ENCODE measurements at places on chromosomes 4 and X. TPM values are rescaled to one million over a fixed set of nuclear protein-coding genes. Genes with fewer than 3 reads are reported as not detected.
A peak's percentile ranks its signal among the peaks of the same experiment; 100 is the strongest.

Gene APBB2
- 47.9 TPM for polyA plus RNA-seq

Gene COL25A1
- polyA plus RNA-seq = 0.05 TPM

Gene KDR
- polyA plus RNA-seq = not detected

- no peak for DNase-seq
These were observed 1735.1 kb downstream of the PCDH7 start for GRCh38 chr4:32455231-32455630.

GRCh38 chr4:85406185-85406584 lies 68.8 kb upstream of the ARHGAP24 start:
- DNase-seq = no peak

- DNase-seq = no peak
These were observed 25.0 kb downstream of the FLNA start for GRCh38 chrX:154349359-154349935.

DNA sequence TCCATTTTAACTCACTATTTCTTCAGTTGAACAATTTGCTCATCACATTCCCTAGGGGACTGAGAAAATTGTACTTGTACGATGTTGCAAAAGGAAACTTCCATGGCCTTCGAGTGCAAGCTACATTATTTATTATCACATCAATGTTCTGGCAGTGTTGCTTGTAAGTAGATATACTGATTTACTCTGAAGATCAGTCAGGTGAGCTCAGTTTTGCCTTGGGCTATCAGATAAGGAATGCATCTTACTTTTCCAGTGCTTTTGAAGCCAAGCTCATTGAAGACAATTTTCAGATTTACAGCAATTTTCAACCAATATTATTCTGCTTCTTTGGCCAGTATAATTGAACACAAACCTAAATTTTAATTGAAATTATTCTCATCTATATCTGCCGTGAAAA lies 1296.9 kb downstream of the RAPGEF2 start:
- no peak for DNase-seq

GRCh38 chr4:106588891-106589290 lies 220.3 kb upstream of the GIMD1 start:
- no peak for DNase-seq

DNA sequence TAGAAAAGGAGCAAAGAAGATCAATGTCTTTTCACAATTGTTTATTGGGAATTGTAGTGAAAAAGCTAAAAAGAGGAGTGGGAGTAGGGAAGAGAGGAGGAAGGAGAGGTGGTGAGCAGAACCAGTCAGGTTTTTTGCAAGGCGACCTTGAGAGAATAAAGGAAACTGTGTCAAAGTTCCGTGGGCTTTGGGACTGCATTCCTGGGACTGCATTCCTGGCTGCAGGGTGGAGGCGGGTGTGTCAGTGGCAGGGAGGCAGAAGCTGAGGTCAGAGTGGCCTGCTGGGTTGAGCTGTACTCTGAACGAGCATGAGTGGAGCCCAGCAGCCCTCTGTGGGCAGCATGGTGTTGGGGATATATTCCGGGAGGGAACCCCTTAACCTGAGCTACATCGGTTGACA lies 66.8 kb upstream of the UCP1 start:
- no peak for DNase-seq

- no peak for DNase-seq
These were observed 31.6 kb downstream of the TKTL1 start for GRCh38 chrX:154327038-154327820.

DNA sequence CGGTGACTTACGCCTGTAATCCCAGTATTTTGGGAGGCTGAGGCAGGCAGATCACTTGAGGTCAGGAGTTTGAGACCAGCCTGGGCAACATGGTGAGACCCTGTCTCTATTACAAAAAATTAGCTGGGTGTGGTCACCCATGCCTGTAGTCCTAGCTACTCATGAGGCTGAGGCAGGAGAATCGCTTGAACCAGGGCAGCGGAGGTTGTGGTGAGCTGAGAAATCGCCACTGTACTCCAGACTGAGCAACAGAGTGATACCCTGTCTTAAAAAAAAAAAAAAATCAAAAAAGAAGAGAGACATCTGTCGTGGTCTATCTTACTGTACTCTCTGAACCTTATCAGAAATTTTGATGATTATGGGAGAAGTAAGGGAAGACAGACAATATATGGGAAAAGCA lies 144.3 kb downstream of the CAMK2D start:
- DNase-seq = no peak

Gene PGM2
- 18.7 TPM for polyA plus RNA-seq

- no peak for DNase-seq
These were observed 74.0 kb upstream of the GC start for GRCh38 chr4:71857713-71858451.

DNA sequence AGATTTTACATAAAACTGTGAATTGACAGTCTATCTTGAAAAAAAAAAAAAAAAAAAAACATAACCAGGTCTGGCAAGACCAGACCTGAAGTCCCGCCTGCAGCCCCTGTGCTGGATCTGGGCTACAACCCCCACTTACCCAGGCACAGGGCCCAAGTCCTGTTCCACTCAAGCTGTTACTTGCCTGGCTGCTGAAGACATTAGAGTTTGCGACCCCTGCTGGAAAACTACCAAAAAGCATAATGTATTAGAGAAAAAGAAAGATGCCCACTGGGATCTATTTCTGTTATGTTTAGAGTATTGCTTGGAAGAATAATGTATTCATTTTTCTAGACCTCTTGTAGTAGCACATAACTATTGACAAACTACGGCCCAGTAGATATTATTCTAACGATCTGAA lies 4.7 kb downstream of the HS3ST1 start:
- DNase-seq = peak; percentile 4

Gene PPP4R3C
- polyA plus RNA-seq = not detected

- no peak for DNase-seq
These were observed 47.9 kb downstream of the FHL1 start for GRCh38 chrX:136195247-136195646.

DNA sequence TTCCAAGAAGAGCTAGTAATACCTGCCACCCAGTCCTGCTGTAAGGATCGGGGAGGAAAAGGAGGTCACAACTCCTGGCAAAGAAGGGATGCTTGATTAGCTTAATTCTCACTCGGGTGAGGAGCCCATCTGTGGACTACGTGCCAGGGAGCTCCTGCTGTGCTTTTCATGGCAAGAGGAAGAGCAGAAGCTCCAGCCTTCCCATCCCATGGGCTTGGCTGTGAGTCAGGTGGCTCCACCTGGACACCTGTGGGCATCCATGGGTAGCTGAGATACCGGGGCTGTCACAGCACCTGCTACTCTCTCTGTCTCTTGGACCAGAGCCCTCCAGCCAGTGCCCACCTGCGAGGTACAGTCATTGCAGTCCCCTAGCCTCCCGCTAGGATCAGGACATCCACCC lies 18.0 kb downstream of the CLNK start:
- DNase-seq = no peak

- DNase-seq = no peak
These were observed 621.5 kb upstream of the HTR2C start for GRCh38 chrX:113962343-113962742.

GRCh38 chrX:101022020-101022419 lies 29.9 kb downstream of the TRMT2B start:
- no peak for DNase-seq

- DNase-seq = no peak
These were observed 299.6 kb downstream of the TLL1 start for GRCh38 chr4:166172619-166173018.

DNA sequence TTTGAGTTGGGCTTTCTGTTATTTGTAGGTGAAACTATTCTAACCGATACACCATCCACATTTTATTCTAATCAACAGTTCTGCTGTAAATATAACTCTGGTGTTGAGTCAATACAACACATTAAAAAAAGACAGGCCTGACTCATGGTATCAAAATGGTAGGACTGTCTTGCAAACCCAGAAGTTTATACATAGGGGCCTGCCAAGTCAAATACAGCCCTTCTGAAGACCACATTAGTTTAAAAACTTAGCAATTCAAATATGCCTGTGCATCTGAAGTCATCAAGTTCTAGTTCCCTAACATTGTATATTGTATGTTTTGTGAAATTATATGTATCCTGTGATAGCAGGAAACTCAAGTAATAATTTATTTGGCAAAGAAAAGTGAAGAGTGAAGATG lies 24.4 kb upstream of the PDE5A start:
- peak; percentile 93 for DNase-seq

DNA sequence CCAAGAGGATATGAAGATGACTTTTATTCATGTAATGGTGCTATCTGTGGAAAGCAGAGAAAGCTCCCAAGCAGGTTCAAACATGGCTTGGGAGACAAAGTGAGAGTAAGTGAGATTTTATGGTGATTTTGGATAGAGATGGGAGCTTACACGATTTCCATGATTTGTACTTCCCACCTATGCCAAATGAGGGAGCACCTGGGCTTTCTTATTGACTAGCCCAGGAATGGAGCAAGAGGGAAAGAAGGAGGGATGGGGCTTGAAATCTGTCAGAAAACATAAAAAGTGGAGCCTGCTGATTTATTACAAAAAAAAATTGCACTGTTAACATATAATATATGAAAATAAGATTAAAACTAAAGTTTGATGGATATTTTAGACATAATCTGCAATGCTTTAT lies 703.5 kb upstream of the PABPC4L start:
- no peak for DNase-seq

DNA sequence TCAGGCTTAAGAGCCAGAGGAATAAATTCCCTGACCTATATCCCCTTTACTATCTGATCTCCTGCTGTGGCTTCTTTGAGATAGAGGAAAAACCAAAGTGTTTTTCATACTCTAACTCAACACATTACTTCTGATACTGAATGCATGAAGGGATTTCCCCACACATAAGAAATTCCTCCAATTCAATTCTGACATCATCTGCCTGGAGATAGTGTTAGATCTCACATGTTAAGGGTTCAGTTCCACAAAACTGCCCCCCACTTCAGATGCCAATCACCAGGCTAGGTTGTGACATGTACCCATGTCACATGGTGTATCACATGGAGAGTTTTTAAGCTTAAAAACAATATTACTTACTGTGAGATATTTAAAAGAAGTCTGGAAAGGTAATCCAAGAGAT lies 46.8 kb downstream of the GSTCD start:
- DNase-seq = no peak

DNA sequence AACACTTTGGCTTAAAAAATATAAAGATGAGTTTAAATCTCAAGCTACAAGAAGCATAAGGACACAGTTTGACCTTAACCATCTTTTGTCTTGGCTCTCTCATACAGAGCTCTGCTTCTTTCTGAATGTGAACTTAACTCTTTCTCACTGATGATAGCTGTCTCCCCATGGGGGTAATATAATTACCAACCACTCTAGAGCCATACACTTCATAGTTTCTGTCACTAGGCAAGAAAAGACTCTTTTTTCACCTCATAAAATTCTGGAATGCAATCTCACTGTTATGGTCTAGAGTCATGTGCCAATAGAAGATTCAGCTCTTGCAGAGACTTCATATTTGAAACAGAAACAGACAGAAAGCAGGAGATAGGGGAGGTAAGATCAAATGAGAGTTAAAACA lies 481.7 kb upstream of the AGA start:
- DNase-seq = no peak

Gene CXCL3
- polyA plus RNA-seq = 0.27 TPM

- DNase-seq = no peak
These were observed 21.5 kb downstream of the RTL5 start for GRCh38 chrX:72110051-72110875.

DNA sequence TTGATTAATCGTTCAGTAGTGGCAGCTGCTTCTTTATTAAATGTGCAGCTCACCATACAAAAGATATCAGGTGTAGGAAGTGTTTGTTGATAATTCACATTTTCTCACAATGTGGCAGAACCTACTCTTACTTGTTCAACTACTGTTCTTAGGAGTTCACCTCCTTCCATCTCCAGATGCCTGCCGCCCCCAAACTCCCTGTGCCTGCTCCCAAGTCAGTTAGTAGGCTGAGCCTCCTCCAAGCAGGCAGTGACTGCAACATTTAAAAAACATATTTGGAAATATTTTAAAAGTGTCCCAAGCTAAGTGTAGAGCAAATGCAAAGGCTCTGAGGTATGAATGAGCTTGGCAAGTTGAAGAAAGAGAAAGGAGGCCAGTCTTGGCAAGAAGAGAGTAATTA lies 100.2 kb downstream of the AFF2 start:
- DNase-seq = no peak

- DNase-seq = peak; percentile 6
These were observed 95.5 kb upstream of the MSX1 start for GRCh38 chr4:4763822-4764557.

Gene RAB40AL
- 0.24 TPM for polyA plus RNA-seq

- DNase-seq = peak; percentile 1
These were observed 15.8 kb upstream of the GRIA2 start for GRCh38 chr4:157204634-157205244.

Gene PDGFC
- 15.6 TPM for polyA plus RNA-seq

Gene NPY2R
- polyA plus RNA-seq = not detected

Gene GC
- not detected for polyA plus RNA-seq

GRCh38 chrX:3548765-3549391 lies 164.6 kb downstream of the PRKX start:
- DNase-seq = peak; percentile 79

DNA sequence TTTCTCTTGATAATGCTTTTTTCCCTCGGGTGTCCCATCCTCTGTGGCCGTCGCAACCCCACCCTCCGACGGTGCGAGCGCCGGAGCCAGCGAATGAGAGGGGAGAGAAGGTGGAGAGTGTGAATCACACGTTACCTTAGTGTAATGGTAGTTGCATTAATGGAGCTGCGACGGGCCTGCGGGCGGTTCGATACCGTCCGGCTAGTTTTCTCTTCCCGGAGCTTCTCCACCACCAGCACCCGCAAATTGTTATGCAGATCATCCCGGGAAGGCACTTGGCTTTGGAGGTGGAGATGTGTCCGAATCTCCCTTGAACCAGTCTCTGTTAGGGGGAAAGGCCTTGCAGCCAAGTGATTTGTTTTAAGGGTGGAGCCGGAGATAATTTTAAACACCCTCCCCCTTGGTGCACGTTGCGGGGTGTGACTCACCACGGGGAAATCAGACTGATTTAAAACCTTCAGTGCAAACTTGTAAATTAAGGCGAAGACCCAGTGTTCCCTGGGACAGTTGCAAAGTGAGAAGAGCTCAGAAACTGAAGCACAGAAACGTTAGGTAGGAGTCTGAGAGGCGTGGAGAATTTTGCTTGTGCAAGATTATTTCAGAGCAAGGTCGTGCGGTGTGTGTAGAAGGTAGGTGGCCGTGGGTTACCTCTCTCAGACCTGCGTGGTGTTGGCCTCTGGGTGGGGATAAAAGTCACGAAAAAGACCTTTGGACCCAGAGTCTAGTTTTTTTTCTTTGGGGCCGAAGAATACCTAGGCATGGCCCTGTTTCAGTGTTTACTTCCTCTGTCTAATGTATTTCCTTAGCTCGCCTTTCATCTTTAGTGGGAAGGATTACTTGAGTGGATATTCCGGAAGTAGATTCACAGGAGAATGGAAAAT lies 1.3 kb downstream of the AFF1 start:
- peak; percentile 57 for DNase-seq

GRCh38 chr4:84239278-84239845 lies 259.7 kb downstream of the NKX6-1 start:
- no peak for DNase-seq

- DNase-seq = peak; percentile 61
These were observed 19.4 kb upstream of the CPLX1 start for GRCh38 chr4:845233-845835.

GRCh38 chrX:8946563-8946962 lies 87.4 kb downstream of the FAM9B start:
- DNase-seq = no peak

GRCh38 chrX:15600049-15600448 lies 711 bp downstream of the ACE2 start:
- no peak for DNase-seq

Gene PORCN
- 10.1 TPM for polyA plus RNA-seq

Data from IMR-90 (cell line).